NCI-H1092 (cell line): ENCODE measurements at places on chromosomes 1 and 21.

GRCh38 chr1:178039891-178040290 is 54.0 kb upstream of the RASAL2 start:
- DNase-seq: no peak

- DNase-seq: peak; percentile 74
Observed at GRCh38 chr1:211697356-211697755, 21.9 kb upstream of the NEK2 start.

DNA sequence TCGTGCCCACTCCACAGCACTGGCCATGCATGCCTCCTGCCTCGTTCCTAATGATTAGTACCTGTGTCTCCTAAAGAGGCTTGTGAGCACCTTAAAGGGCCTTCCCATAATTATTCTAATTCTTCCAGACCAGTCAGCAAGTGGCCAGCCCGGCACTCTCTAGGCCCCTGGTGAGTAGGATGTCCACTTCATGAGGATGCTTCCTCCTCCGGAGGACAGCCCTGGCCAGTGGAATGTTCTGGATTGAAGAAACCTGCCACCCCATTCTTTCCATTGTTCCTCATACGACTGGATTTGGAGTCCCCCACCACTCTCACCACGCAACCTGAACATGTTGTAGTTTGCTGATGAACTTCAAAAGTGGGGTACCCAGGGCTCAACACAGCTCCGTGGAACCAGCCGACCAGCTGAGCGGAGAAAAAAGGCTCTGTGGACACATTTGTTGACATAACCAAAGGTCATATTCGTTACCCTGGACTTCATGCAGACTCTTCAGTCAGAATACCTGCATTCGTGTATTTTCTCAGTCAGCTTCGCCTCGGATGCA is 46.7 kb upstream of the LBR start:
- DNase-seq: no peak

GRCh38 chr1:27588256-27589232 is 15.4 kb downstream of the AHDC1 start:
- no peak for DNase-seq

DNA sequence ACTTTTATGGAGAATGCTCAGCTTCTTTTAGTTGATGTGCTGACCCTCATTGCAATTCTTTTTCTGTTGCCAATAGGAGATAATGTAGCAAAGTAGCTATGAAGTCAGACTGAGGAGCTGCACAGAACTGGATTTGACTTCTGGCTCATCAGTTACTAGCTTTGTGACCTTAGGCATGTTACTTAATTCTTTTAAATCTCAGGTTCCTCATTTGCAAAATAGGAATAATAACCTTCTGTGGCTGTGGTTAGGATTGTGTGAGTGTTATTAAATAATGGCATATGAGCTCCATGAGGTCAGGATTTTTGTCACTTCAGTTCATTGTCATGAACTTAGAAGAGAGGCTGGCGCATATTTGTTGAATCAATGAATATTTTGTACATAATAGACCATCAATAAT is 237.6 kb upstream of the SGIP1 start:
- no peak for DNase-seq

DNA sequence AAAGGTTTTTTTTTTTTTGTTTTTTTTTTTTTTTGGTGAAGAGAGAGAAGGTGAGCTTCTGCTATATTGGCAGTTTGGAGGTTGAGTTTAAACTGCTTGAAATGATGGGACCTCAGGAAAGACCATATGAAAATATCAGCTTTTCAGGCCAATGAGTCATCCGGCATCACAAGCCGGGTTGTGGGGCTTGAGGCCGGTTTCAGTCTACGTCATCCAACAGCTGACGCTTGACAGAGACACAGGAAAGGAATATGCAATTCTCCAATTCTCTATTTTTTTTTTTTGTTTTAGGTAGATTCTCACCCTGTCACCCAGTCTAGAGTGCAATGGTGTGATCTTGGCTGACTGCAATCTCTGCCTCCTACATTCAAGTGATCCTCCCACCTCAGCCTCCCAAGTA is 52.4 kb downstream of the KCNJ6 start:
- DNase-seq: no peak

GRCh38 chr1:115479055-115479482 is 141.0 kb upstream of the NGF start:
- DNase-seq: peak; percentile 44

DNA sequence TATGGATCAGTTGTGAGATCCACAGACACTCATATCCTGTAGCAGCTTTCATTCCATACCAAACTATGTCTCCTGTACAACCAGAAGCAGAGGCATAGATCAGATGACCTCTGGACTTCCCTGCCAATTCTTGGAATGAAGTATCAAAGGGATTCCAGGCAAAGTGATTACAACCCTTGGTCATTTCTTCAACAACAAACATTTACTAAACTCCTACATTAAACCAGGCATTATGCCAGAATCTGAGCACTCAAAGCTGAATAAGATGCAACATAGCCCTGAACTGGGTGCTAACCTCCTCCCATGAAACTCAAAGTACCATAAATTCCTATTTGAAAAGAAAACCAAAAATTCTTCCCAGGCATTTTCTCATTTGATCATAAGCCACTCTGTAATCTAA is 121.2 kb upstream of the SGIP1 start:
- no peak for DNase-seq

DNA sequence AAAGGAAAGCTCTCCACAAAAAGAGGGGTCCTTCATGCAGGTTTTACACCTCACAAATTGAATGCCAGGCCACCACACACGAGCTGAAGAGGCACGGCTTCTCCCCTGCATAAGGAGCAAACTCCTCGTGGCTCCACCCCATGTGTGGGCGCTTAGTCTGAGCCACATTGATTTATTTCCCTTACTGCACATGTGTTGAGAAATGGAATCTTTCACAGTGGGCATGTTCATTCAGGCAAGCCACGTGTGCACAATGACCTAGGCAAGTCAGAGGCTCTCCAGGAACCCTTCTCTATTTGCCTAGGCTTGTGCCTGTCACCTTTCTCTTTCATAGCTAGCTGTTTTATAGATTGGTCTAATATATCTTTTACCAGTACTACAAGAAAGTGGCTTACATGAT is 120.5 kb downstream of the LTN1 start:
- DNase-seq: no peak

GRCh38 chr1:92980732-92981647 is 19.7 kb upstream of the DIPK1A start:
- DNase-seq: no peak

DNA sequence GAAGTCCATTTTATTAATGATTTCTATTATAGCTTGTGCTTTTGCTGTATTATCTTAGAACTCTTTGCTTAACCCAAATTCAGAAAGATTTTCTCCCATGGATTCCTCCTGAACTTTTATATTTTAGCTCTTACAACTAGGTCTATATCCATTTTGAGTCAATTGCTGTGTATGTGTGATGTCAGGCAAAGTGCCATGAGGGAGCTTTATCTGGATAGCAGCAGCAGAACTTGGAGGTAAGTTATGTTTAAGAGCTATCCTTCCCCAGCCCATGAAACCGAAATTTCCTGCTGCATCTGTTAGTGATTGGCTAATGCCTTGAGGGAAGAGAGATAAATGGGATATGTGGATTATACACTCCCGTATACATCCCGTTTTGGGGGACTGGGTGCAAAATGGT is 29.9 kb downstream of the ADAM30 start:
- DNase-seq: no peak

- DNase-seq: no peak
Observed at GRCh38 chr21:41371685-41372030, 9.8 kb downstream of the MX2 start.

GRCh38 chr1:206761159-206761768 is 9.3 kb upstream of the IL19 start:
- DNase-seq: no peak

DNA sequence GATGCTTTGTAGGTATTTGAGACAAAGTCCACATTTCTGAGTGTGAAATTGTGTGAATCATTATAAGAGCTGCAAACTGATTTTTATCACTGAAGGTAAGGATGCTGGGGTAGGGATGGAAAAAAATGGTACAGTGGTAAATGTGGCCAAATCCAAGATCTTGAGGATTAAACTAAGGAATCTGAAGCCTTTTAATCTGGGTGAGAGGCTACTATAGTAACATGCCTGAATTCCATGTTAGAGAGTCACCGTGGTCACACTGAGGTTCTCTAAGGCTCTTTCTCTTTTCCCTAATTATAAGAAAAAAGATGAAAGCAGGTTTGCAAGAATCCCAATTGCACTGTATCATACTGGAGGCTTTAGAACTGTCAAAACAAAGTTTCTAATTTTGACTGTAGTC is 17.6 kb downstream of the PTGER3 start:
- no peak for DNase-seq

- DNase-seq: no peak
Observed at GRCh38 chr1:227312361-227313025, 5.8 kb downstream of the CDC42BPA start.

GRCh38 chr21:27802816-27803475 is 836.1 kb upstream of the ADAMTS5 start:
- DNase-seq: no peak

- no peak for DNase-seq
Observed at GRCh38 chr1:33512226-33513011, 40.0 kb downstream of the ZSCAN20 start.

- DNase-seq: no peak
Observed at GRCh38 chr1:216587715-216588114, 135.5 kb downstream of the ESRRG start.

DNA sequence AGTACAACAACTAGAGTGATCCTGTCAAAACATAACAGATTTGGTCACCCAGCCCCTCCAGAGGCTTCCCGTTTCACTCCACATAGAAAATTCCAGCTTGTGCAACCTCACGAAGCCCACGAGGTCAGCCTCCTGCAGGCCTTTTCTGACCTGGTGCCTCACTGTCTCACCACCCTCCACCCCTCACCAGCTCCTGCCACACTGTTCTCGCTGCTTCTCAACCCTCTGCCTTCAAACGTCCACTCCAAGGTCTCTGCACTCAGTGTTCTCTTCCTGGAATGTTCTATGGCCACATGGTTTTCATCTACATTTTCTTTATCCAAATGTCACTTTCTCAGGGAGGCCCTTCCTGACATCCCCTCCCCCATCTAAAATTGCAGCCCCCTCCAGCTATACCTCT is 178.9 kb downstream of the DHRS3 start:
- DNase-seq: no peak

- no peak for DNase-seq
Observed at GRCh38 chr1:14842891-14843290, 244.4 kb downstream of the KAZN start.

- no peak for DNase-seq
Observed at GRCh38 chr1:48552420-48552819, 80.4 kb upstream of the SPATA6 start.

- no peak for DNase-seq
Observed at GRCh38 chr21:40852563-40852962, 5.6 kb upstream of the DSCAM start.

DNA sequence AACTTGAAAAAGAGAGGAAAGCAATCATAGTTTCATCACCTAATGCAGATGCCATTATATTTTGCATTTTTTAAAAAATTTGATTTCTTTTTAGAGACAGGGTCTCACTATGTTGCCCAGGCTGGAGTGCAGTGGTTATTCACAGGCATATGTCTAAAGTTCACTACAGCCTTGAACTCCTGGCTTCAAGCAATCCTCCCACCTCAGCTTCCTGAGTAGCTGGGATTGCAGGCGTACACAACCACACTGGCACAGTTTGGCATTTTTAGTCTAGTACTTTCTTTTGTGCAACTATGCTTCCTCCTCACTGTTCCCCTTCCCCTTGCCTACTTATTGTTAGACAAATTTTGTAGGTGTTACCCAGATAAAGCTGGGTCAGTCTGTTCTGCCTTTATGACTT is 18.0 kb downstream of the RHOU start:
- DNase-seq: no peak

- no peak for DNase-seq
Observed at GRCh38 chr1:44806704-44807363, at the start of gene DYNLT4. Gene DYNLT4 (minus strand): TSS chr1:44807351. CDS start chr1:44806668, 683 bp downstream.

GRCh38 chr1:102174259-102174863 is 177.6 kb upstream of the OLFM3 start:
- DNase-seq: no peak

DNA sequence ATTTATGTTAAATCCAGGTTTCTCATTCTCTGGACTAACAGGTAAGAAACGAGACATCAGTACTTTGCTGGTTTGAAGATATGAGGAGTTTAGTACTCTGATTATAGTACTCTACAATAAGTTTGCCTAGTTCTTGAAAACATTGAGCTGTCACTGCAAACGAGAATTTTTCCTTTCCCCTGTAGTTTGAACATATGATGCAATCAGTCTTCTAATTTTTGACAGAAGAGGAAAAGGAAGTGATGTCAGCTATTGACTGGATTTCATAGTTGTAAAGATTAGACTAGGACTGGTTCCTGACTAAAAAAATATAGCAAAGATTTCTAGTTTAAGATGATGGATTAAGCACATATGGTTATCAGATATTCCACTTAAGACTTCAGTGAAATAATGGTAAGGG is 461.9 kb downstream of the LRRIQ3 start:
- DNase-seq: no peak

GRCh38 chr21:34364921-34365320 is 1.1 kb downstream of the KCNE2 start:
- DNase-seq: no peak

DNA sequence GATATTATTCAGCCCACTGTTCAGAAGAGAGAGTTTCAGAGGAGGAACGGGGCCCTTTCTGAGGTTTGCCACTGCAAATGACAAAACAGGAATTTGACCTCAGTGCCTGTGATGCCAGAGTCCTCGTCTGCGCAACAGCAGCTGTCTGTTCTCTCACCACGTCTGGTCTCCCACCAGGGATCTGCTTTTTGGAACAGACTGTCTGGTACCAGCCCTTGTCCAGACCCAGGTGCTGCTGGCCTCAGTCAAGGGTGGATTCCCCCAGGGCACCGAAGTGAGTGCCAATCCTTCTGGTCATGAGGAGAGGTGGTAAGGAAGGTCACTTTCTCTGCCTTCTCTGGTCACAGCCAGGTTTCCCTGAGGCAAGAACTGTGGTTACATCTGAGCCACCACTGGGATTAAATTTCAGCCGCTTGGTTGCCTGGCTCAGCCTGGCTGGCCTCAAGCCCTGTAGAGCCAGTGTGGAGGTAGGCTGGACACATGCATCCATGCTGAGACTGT is 2.3 kb upstream of the BCAN start:
- no peak for DNase-seq

DNA sequence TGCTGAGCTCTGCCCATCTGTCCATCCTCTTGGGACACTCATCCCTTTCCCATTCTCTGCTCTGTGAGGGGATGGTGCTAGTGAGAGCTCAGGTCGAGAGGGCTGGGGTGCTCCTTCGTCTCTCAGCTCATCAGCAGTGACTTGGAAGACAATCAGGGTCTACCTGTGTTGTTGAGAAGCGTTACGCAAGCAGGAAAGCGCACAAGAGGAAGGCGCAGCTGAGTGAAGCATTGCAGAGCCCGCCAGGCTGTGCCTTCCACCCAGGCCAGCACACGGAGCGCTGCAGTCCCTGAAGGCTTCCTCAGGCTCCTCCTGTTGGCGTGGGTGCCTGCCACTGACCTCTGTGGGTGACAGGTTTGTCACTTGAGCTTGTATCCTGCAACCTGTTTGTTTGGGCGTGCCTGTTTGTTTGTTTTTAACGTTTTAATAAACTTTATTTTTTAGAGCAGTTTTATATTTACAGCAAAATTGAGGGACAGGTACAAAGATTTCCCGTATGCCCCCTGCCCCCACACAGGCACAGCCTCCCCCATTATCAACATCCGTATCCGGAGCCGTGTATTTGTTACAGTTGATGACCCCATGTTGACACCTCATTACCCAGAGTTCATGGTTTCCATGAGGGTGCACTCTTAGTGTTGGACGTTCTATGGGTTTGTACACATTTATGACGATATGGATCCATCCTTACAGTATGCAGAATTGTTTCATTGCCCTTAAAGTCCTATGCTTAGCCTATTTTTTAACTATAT is 36.7 kb downstream of the ADARB1 start:
- DNase-seq: no peak

GRCh38 chr21:44885615-44886014 is 12.1 kb upstream of the PTTG1IP start:
- no peak for DNase-seq
